ENCODE measurements at places on chromosomes 4 and X.

GRCh38 chr4:38696697-38697096 lies 32.7 kb downstream of the KLF3 start:
- DNase-seq, result no peak

DNA sequence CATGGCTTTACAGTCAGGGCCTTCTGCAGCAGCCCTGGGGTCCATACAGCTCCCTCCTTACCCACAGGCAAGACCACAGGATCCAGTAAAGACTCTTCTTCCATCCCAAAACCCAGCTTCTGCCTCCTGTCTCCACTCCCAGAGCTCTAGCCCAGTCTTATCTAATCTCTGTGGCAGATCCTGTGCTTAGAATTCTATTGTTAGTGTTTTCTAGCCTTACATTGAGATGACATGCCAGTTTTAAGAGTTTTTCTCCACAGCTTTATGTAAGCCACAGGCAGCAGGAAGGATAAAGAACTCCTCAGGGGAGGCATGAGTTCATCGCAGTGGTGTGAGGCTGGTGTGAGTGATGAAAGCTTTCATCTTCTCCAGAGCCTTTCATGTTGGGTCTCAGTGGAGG lies 129.1 kb downstream of the RCHY1 start:
- DNase-seq, result no peak

- DNase-seq, result no peak
These were observed 25.3 kb downstream of the STARD8 start for GRCh38 chrX:68672581-68673318.

DNA sequence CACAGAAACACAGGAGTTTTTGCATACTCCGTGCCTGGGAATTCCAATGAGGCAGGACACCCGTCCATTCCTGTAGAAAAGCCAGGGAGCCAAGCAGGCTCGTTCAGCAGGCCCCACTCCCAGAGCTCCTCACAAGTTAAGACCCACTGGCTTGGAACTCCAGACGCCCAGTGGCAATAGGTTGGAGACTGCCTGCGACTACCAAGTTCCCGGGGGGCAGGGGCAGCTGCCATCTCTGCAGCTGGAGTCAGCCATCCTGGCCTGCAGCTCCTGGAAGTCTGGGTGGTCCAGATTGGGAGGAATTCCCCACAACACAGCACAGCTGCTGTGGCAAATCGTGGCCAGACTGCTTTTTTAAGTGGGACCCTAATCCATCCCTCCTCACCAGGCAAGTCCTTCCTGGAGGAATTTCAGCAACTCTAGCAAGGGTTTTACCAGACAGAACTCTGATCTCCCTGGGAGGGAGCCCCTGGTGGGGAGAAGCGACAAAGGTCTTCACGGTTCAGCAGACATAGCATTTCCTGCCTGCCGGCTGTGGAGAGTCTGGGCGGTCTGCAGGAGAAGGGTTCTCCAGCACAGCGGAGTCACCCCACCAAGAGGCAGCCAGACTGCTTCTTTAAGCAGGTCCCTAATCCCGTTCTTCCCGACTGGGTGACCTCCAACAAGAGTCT lies 231.9 kb downstream of the STPG2 start:
- DNase-seq, result no peak

DNA sequence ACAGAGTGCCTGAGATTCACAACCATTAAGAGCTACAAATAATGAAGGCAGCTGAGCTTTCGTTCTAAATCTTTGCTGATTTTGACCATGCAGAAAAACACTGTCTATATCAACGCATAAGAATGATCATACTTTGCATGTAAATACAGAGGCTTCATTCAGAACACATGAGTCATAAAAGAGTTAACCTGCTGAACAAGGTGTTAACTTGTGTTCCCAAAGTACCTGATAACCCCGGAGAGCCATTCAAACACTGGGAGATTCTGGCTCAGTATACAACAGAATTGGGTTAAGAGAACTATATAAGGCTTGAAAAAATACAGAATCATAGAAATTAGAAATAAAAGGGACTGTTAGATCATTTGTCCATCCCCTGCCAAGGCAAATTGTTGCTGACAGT lies 964.3 kb upstream of the TENM3 start:
- no peak for DNase-seq

DNA sequence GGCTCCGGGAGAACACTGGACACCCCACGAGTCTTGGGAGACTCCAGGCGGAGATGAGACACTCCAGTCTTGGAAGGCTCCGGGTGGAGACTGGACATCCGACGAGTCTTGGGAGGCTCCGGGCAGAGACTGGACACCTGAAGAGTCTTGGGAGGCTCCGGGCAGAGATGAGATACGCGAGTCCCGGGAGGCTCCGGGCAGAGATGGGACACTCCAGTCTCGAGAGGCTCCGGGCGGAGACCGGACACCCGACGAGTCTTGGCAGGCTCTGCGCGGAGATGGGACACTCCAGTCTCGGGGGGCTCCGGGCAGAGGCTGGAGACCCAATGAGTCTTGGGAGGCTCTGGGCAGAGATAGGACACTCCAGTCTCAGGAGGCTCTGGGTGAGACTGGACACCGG lies 28.1 kb upstream of the LANCL3 start:
- no peak for DNase-seq

DNA sequence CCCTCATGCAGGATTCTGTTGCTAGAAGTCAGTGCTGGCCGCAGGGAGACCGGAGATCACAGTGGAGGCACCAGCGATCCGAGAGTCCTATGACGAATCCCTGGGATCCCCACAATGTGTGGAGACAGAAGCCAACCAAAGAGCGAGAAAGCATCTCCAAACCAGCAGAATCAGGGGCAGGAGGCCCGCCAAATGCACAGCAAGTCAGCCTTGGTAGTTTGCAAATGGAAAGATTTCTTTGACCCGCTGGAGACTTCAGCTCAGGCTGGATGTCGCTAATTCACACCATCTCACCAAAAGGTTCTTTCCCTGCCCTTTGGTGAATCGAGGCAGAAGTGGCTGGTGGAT lies 505 bp upstream of the PKD2 start:
- no peak for DNase-seq

DNA sequence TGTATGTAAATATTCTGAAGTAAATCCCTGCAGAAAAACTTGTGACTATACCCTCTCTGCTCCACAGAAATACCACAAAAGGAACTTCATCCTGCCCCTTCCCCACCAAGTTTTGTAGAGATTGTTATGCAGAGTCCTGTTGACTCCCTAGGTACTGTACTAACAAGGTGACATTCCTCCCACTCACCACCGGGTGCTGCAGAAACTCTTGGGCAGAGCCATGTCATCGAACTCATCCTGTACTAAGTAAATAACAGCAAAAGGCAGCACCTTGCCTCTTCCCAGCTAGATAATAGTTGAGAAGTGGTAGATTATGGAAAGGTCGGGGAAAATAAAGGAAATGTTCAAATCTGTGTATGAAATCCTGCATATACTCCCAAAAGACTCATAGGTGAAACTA lies 233.3 kb downstream of the STPG2 start:
- DNase-seq, result no peak

- peak; percentile 67 for DNase-seq
These were observed 23.6 kb upstream of the TBC1D14 start for GRCh38 chr4:6885953-6886557.

DNA sequence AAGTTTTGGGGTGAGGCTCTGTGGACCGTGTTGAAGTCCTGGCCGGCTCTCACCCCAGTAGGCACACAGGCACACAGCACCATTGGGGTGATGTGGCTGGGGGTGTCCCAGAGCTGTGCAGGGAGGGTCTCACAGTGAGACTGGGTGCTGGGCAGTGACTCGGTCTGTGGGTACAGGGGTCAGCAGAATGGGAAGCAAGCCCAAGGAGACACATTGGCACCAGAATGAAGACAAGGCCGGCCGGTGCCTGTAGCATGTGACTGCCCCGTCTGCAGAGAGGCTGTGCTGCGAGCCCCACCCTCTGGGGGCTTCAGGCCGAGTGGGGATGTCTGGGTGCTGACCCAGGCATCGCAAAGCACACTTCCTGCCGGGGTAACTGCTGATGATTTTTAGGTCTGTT lies 5.2 kb downstream of the MAEA start:
- no peak for DNase-seq

DNA sequence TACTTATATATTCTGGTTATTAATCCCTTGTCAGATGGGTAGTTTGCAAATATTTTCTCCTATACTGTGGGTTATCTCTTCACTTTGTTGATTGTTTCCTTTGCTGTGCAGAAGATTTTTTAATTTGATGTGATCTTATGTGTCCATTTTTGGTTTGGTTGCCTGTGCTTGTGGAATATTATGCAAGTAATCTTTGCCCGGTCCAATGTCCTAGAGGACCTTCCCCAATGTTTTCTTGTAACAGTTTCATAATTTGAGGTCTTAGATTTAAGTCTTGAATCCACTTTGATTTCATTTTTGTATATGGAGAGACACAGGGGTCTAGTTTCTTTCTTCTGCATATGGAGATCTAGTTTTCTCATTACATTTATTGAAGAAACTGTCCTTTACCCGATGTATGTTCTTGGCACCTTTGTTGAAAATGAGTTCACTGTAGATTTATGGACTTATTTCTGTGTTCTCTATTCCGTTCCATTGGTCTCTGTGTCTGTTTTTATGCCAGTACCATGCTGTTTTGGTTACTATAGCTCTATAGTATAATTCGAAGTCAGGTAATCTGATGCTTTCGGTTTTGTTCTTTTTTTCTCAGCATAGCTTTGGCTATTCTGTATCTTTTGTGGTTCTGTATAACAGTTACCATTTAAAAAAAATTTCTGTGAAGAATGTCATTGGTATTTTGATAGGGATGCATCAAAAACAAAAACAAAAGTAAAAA lies 34.7 kb downstream of the DIAPH2 start:
- DNase-seq, result no peak

DNA sequence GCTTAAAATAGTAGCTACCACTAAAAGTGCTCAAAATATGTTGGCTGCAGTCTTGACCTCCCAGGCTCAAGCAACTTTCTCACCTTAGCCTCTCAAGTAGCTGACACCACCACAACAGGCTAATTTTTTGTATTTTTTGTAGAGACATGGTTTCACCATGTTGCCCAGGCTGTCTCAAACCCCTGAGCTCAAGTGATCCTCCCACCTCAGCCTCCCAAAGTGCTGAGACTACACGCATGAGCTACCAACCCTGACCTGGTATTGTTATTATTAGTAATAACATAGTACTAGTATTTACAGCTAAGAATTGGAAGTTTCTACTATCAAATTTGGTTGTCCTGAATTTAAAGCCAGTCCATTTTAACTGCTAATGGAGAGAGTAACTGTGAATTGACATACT lies 18.0 kb downstream of the STAP1 start:
- DNase-seq, result no peak

DNA sequence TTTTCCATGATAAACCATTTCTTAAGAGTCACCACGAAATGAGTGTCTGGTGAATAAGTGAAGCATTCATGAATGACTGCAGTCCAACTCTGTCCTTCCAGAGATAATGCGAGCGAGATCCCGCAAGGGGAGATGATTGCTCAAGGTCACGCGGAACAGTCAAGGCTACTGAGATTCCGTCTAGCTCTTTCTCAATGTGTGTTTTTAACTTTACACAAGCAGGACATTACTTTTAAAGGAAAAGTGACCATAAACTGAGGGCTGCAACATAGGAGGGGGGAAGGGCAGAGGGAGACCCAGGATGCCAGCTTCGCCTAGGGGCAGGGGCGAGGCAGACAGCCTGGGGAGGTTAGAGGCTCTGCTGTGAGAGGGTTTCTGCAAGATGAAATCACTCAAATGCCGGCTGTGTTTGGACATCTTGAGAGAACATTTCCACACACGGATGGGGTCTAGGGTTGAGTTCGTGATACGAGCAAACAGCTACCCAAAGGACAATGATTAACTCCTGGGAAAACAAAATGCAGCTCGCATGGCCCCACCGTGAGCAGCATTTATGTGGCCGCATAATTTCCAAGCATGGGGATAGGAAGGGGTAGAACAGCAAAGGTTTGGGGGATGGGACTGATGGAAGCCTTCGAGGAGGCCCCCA lies 23.8 kb upstream of the CCNQ start:
- no peak for DNase-seq

- no peak for DNase-seq
These were observed 312.9 kb downstream of the TRIML1 start for GRCh38 chr4:188452097-188452496.

- no peak for DNase-seq
These were observed 22.8 kb upstream of the FMR1NB start for GRCh38 chrX:147958291-147958690.

GRCh38 chrX:147920161-147920666 lies 8.5 kb downstream of the FMR1 start:
- no peak for DNase-seq

- peak; percentile 44 for DNase-seq
These were observed 33.9 kb downstream of the CPLX1 start for GRCh38 chr4:791898-792625.

DNA sequence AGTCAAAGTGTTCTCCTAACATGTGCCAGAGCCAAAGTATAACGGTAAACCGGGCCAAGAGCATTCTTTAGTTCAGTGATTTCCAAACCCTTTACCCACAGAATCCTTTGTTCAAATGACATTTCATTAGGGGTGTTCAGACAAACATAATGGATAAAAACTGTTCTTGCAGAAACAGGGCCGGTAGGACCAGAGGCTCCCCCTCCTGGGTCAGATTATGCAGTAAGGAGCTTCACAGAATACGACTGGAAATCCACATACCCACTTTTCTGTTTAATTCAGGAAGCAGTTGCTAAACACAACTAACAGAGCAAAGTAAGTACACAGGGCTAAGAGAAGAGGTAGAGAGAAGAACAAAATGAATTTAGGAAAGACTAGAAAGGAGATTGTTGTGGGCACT lies 46.6 kb upstream of the TMEM184C start:
- no peak for DNase-seq

DNA sequence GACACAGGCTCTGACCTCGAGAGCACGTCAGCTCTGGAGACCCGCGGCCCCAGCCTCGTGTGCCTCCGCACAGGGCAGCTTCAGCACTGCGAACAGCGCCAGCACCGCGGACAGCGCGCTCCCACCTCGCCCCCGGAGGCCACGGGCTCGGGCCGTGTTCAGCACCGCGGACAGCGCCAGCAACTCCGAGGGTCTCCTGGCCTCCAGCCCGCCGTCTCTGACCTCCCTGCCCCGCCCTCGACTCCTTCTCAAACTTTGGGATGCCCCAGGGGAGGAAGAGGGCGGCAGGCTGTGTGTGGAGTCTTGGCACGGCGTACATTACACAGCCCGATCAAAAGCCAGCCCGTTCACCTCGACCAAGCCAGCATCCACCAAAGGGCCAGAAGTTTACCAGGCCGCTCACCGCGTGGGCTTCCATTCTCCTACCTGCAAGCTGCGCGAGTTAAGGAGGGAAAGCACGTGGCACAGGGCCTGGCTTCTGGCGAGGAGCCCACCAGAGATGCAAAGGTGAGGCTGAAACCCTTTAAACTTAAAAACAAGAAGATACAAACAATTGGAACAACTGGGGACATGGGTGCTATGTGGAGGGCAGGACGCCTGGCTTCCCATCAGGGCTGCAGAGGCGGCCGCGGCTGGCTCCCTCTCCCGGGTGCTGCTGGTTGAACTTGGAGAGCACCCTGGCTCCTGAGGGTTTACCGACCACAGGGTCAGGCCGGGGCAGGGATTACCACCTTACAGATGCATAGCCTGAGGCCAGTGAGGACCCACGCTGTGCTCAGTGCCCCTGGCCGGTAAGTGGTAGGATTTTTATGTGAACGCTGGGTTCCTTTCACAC lies 4.5 kb upstream of the NKX1-1 start:
- DNase-seq, result peak; percentile 31
